CD4-positive, alpha-beta T cell (primary cell): ENCODE measurements at places on chromosomes 5 and 9. TPM values are rescaled to one million over a fixed set of nuclear protein-coding genes. Genes with fewer than 3 reads are reported as not detected.

Gene DAPK1
- total RNA-seq = 2.7 TPM

Gene SLC25A48
- total RNA-seq = not detected

Gene LCN2
- not detected for total RNA-seq

Gene LECT2
- not detected for total RNA-seq

Gene C1QTNF2
- not detected for total RNA-seq

Gene SPINK1
- total RNA-seq = not detected

Gene SLC34A3
- total RNA-seq = not detected

Gene GPR151
- total RNA-seq = not detected

Gene IL4
- not detected for total RNA-seq

Gene ALDH1A1
- 0.39 TPM for total RNA-seq

Gene LHX3
- total RNA-seq = 0.16 TPM

Gene DMRT2
- not detected for total RNA-seq

Gene ENHO
- not detected for total RNA-seq

Gene PCDHGC5
- total RNA-seq = not detected

Gene SLC34A1
- not detected for total RNA-seq

Gene RNF145
- total RNA-seq = 83.7 TPM

Gene LMX1B
- total RNA-seq = not detected

Gene C5orf52
- total RNA-seq = not detected

Gene FGF1
- not detected for total RNA-seq

Gene SLC6A19
- not detected for total RNA-seq

Gene PRUNE2
- not detected for total RNA-seq

Gene IFNA21
- total RNA-seq = not detected

Gene C9orf153
- 1.0 TPM for total RNA-seq

Gene PALM2AKAP2
- not detected for total RNA-seq

Gene CWC27
- 14.5 TPM for total RNA-seq

Gene LCN15
- not detected for total RNA-seq

Gene SUB1
- total RNA-seq = 344 TPM

Gene PCDHGA7
- total RNA-seq = not detected
